ENCODE measurements at places on chromosomes 6 and 20.

- no peak for DNase-seq
Measured at GRCh38 chr6:170443151-170443662, 109.9 kb downstream of the PSMB1 start.

GRCh38 chr6:161095916-161096315 lies 104.3 kb downstream of the MAP3K4 start:
- no peak for DNase-seq

DNA sequence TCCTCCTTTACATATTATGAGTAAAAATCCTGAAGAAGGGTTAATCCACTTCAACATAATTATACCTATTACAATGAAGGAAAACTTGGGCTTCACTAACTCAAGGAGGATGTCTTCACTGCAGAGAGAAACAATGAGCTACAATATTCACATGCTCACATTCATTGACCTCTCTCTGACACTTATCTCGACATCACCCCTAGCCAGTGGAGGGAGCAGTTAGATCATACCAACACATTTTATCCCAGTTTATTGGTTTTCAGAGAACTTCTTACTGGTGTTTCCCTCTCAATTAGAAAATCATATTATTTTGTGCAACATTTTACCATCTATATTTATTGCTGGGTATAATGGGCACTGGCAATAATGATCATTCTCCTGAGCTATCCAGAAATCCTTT lies 646.5 kb downstream of the TENT5A start:
- no peak for DNase-seq

DNA sequence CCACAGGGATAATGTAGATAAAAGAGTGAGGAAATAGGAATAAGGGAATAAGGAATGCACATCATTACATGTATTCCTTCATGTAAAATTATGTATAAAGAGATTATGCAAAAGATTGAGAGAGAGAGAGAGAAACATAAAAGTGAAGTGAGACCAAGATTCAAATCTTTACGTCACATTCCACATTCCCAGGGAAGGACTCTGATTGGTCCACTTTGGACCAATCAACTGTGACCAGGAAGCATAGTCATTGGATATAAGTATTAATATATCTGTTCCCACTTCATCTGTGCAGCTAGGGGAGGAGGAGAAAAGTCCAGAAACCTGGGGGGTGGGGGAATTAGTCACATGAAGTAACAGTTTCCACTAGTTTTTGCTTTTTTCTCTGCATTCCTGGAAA lies 66.4 kb downstream of the SLC2A10 start:
- DNase-seq = no peak

- no peak for DNase-seq
Measured at GRCh38 chr6:161439093-161439492, 165.2 kb upstream of the AGPAT4 start.

- DNase-seq = no peak
Measured at GRCh38 chr20:48668451-48668946, 159.3 kb downstream of the PREX1 start.

DNA sequence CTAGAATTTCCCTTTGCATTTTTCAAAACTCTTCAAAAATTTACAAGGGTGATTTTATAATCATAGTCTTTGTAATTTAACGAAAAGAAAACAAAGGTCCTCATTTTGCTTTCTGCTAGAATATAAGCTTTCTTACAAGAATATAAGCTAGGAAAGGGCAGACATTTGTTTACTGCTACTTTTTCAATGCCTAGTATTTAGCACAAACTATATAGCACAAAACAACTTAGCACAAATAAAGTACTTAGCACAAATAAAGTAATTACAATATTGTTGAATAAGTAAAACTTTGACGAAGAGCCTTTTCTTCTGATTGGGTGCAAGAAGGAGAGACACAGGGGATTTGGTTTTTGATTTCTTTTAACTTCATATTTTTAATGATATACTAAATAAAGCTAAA lies 87.8 kb downstream of the BCAS1 start:
- DNase-seq = no peak

- DNase-seq = no peak
Measured at GRCh38 chr6:71287926-71288227, 734 bp upstream of the OGFRL1 start.

GRCh38 chr6:43703512-43704429 lies 16.2 kb upstream of the MRPS18A start:
- DNase-seq = no peak

- DNase-seq = no peak
Measured at GRCh38 chr6:158536891-158537798, 22.7 kb upstream of the TMEM181 start.

- DNase-seq = no peak
Measured at GRCh38 chr6:154606457-154606856, 96.0 kb upstream of the CNKSR3 start.

- DNase-seq = no peak
Measured at GRCh38 chr6:116396441-116396840, 25.7 kb downstream of the DSE start.

- no peak for DNase-seq
Measured at GRCh38 chr6:39829331-39829730, 37.2 kb downstream of the DAAM2 start.

DNA sequence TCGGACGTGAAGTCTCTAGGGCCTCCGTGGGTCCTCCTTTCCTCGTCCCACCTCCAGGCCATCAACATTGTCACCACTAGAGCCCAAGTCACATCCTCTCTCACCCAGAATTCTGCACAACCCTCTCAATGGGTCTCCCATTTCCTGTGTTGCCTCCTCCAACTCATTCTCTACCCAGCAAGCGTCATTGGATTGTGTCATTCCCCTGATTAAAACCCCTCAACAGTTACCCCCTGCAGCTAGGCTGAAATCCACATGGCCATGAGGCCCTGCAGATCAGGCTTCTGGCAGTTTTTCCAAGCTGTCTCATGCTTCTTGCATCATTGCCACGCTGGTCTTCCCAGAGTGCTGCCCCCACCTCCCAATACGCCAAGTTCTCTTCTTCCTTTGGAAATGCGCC lies 12.9 kb upstream of the FAM210B start:
- no peak for DNase-seq

GRCh38 chr6:40480678-40481077 lies 106.5 kb downstream of the LRFN2 start:
- DNase-seq = no peak

DNA sequence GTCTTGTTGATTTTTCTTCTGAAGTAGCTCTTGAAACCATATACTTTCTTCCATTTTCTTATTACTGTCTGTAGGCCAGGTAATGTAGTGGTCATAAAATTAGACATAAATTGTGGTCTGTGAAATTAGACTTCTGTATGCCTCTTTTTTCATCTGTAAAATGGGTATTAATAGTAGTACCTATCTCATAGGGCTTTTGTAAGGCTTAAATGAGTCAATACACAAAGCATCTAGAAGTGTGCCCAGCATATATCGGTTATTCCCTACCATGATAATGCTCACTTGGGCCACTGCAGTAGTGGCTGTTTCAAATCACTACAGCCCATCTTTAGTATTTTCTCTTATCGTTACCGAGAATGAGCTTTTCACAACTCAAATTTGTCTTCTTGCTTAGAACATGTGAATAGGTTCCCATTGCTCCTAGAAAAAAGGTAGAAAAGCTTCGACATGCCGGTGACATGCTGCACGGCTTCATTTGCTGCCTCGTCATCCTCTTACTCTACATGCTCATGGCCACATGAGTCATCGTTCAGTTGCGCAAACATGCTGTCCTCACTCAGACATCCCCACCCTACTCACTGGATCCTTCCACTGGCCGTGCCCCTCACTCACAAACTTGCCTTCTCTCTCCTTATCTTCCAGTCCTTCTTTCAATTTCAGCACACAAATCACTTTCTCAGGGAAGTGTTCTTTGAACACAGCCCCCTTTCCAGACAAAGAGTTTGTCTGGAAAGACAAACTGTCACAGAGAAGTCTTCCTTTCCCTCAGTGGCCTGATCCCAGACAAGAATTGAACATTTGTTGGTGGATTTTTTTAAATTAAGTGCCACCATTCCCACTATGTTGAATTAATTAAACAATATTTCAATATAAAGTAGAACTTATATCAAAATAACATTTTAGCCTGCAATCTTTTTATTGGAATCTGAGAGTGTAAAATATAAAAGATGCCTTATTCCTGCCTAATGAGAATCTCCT lies 32.2 kb upstream of the ERVFRD-1 start:
- no peak for DNase-seq

DNA sequence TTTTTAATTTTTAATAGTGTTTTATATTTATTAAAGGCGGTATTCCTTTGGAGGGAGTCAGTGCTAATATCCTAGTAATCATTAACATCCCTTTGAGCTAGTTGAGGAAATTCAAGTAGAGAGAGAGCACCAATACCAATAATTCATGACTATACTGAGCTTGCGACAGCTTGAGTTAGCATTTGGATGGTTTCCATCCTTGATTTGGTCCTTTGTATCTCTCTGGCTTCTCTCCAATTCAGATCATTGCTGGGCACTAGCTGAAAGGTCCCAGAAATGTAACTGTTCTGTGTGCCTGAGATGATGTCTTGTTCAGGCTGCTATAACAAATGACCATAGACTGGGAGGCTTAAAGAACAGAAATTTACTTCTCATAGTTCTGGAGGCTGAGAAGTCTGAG lies 77.0 kb downstream of the RNF144B start:
- no peak for DNase-seq

GRCh38 chr20:8532169-8532568 lies 400.1 kb downstream of the PLCB1 start:
- DNase-seq = no peak

- no peak for DNase-seq
Measured at GRCh38 chr6:27623103-27623502, 150.2 kb upstream of the ZNF184 start.

DNA sequence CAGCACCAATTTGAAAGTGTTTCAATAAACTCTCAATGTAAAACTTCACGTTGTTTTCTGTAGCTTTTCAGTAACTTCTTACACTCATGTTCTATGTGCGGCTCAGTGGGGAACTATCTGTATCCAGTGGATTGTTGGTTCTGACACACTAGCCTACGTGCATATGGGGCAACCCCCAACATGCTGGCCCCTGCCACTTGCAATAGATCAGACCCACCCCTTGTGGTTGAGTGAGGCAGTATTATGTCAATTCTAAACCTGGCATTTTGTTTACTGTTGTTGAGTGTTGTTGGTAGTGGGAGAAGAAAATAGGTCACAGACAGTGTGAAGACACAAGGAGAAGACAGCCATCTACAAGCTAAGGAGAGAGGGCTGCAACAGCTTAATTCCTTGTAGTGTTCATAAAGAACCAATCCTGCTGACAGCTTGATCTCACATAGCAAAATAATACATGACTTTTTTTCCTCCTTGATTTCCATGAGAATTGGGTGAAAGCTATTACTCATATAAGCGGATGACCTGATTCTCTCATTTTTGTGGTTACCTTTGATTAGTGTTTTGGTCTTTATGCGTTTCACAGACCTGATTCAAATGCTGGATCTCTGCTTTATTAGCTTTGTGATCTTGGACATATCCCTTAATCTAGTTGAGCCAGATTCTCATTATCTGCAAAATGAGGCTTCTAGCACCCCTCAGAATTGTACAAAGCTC lies 320.4 kb downstream of the LAMA2 start:
- no peak for DNase-seq

DNA sequence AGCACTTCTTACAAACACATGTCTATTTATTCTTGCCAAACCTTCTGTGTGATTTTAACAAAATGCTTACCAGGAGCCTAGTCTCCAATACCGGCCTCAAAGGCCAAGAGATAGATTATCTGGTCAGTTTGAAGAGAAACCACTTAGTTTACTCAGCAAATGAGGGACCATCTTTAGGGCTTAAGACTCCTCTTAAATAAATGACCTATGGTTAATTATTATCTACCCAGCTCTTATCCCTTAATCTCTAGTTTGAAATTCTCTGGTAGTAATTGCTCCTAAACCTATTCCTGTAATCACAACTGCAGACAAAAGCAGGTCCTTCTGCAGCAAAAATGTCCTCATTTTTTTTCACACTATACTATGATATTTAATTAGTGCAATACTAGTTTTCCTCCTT lies 301.8 kb downstream of the KIF16B start:
- DNase-seq = no peak

DNA sequence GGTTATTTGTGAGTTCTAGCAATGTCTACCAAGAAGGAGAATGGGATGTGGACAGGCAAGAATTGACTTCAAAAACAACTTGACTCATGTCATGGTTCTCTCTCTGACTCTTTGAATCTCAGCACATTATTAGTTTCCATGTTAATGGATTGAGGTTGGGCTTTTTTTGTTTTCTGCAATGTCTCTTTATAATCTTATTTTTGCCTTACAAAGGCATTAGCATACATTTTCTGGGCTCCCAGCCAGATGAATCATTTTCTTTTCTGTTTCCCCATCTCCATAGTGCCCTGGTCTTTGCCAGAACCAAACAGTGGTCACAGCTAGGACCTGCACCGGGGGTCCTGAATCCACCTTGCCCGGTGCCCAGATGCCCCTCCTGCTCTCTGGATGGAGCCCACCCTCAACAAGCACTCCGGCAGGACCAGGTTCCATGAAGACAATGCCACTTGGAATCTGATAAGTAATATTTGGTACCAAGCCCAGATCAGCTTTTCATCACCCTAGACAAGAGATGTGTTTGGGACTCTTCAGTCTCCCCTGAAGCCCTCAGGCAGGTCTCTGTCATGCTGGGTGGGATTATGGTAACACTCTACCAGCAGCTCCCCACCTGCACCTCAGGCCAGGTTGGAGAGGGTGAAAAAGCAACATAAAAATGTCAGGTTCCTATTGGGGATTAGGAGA lies 266.7 kb upstream of the SULF2 start:
- DNase-seq = no peak

DNA sequence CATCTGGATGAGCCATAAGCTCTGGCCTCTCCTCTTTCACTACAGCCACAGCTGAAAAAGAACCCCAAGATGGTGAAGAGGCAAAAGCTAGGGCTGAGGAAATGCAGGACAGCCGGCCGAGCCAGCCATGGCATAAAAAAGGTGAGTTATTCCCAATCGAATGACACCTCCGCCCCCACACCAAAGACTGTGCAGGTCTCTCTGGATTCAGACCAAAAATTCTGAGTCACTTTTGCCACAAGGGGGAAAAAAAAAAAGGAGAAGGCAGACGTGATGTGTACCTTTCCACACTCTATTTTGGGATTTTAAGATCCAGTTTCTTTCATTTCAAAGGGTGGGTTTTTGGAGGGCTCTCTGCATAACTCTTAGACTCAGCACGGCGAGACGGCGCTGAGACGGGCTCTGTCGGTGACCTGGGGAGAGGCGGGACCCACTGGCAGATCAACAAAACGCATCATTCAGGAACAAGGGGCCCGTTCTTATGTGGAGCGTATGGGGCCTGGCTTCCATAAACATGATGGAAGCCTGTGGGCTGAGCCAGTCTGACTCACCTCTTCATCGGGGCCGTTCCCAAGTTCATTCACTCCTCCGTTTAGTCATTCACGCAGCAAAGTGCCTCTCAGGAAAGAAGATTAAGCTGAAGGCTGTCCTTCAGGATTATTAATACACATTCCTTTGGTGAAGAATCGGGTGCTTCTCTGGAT lies 54.8 kb downstream of the NFATC2 start:
- no peak for DNase-seq

GRCh38 chr6:139776041-139776440 lies 401.6 kb upstream of the CITED2 start:
- no peak for DNase-seq

DNA sequence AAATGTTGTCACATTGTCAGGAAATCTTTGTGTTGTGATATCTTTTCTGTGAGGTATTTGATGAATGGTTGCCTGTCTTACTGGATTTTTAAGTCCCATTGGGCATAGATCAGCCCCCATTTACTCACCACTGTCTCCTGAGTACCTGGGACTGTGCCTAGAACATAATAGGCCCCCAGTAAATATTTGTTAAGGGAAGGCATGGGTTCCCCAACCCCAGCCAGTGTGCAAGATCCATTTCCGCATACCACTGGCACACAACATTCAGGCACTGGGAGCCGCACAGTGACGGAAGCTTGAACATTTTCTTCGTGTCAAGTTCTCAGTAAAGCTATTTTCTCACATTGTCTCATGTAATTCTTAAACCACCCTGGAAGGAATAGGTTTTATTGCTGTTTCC lies 72.2 kb downstream of the UNC5CL start:
- DNase-seq = no peak
